Naive thymus-derived CD4-positive, alpha-beta T cell (primary cell): ENCODE measurements at places on chromosomes 1 and 21. TPM values are rescaled to one million over a fixed set of nuclear protein-coding genes. Genes with fewer than 3 reads are reported as not detected.

PPIAL4G gene
- polyA plus RNA-seq: 0.09 TPM

TSTD1 gene
- polyA plus RNA-seq: 494 TPM

- DNase-seq: peak; percentile 5
These were observed 1.4 kb upstream of the DENND2C start for GRCh38 chr1:114671011-114671938.

DNA sequence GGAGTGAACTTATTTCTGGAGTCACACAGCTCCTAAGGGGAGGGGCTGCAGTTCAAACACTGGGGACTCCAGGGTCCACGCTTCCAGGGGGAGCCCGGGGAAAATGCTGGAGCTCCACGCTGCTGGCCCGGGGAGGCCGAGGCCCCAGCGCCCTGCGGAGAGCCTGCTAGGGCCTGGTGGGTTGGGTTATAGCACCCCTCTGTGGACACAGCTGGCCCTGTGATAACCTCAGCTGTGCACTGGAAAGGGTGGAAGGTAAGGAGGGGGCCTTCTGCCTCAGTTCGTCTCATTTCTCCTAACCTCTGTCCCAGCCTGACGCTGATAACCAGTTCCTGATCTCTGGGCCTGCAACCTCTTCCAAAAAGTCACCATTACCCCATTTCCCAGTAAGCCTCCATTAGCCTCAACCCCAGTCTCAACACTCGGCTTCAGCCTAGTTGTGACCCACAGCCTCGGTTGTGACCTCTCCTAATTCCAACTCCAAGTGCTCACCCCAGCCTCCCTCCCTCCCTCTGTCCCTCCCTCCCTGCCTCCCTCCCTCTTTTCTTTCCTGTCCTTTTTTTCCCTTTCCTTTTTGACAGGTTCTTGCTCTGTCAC is 7.1 kb downstream of the NBL1 start:
- DNase-seq: no peak
